ENCODE measurements at places on chromosomes 2 and 18.

DNA sequence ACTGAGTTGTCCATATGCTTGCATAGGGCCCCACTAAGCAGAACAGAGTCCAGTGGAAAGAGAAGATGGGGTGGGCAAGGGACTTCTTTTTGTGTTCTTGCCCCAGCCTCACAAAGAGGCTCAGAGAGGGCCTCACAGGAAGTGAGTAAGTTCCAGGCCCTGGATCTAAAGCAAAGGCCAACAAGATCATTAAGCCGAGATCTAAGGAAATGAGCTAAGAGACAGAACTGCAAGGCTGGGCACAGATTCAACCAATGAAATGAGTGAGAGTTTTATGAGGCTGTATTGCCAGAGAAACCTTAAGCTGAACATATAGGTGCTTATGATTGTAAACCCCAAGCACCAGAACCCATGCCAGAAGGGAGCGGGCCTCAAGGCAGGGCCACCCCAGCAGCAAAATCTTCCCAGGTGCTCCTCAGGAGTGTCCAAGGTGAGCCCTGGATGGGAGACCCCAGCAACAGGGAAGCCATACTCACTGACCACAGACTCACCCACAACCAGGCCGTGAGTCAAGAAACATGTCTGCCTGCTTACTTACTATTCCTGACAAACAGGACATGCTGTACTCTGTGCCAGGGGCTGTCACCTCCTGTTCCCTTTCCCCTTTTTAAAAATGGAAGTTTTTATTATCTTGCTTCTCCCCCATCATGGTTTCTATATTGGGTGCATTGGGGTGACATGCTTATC, 40.2 kb downstream of the SLC14A1 start:
- no peak for DNase-seq

DNA sequence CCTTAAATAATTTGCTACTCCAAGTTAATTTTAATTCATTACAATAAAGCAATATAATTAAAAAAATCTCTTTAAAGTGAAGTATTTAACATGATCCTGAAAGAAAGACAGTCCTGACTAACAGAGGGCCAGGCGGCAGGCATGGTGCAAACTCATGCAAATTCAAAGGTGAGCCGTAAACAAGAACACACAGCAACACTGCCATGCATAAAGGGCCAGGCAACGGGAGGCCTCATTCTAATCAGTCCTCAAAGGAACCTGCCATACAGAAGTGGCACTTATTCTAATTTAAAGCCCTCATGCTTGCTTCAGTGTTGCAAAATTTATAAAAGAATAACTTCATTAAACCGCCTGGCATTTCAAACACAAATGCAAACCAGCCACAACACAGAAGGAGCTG, 277.0 kb downstream of the ZNF521 start:
- DNase-seq, result no peak

GRCh38 chr2:9844036-9844483, 786 bp downstream of the TAF1B start:
- peak; percentile 9 for DNase-seq

DNA sequence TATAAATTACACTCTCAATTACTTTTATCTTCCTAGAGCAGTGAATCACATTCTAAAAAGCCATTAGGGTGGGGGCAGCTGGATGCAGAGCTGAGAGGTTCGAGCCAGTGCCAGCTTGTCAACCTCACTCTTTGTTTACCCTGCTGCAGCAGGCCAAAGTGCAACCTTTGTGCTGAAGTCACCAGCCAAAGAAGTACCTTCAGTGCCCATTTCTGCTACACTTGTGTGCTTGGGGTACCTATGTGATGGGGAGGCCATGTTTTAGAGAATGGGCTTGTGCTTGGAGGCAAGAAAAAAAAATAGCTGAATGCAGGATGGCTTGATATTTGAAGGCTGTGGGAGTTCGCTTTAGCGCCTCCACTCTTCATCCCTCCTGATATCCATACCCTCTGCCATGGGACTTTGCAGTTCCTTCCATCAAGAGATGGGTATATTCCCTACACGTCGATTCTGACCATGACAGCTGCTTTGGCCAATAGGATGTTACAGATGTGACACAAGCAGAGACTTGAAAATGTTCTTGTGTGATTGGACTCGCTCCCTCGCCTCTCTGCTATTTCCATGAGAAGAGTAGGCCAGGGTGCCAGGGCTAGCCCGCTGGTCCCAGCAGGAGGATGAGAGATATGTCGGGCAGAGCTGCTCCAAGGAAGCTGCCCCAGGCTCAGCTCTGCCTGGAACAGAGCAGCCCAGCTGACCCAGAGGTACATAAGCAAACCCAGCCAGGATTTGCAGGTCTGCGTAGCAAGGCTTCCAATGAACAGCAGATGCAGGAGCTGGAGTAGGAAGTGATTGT, 12.7 kb upstream of the FZD5 start:
- no peak for DNase-seq

GRCh38 chr2:175005733-175006264, 618 bp upstream of the CHN1 start:
- DNase-seq, result no peak

- DNase-seq, result no peak
Measured at GRCh38 chr18:48852292-48852691, 98.5 kb downstream of the SMAD7 start.

GRCh38 chr2:96636551-96637171, 1.5 kb downstream of the KANSL3 start:
- no peak for DNase-seq

DNA sequence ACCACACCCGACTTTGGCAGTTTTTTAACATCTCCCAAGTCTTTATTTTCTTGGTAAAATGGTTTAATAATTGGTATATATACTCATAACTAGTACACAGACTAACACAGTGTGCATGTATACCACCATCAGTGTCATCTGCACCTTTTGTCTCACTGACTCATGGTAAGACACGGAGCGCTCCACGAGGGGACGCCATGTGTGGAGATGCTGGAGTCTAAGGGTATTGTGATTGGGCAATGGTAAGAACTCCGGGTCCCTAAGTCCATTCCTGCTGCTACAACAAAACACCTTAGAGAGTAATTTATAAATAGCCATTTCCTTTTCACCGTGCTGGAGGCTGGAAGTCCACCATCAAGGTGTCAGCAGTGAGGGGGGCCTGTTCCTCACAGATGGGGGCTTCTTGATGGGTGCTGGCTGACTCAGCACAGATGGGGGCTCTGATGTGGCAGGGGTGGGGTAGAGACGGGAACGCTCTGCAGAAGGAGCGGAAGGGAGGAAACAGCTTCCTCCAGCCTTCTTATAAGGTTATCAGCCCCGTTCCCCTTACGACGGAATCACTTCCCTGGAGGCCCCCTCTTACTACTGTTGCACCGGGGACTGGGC, 42.0 kb upstream of the EDAR start:
- no peak for DNase-seq

GRCh38 chr18:8957731-8958130, 144.8 kb upstream of the NDUFV2 start:
- no peak for DNase-seq

DNA sequence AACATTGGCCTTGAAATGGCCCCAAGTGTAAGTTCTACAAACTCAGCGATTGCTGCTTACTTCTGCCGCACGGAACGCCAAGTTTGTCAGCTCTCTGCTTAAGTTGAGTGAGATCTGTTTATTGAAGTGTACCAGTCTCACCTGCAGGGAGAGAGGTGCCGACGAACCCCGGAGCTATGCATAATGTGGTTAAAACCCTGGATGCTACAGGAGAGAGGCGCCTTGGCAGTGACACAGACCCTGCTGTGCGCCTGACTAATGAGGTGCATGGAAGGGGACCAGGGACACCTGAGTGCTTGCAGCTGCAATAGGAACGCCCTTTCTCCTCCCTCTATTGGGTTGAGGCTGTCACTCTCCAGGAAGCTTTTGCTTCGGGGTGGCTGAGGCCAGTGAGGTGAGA, 979 bp downstream of the SLC9A2 start:
- DNase-seq, result no peak

- DNase-seq, result no peak
Measured at GRCh38 chr18:35605686-35606417, 24.3 kb downstream of the GALNT1 start.

DNA sequence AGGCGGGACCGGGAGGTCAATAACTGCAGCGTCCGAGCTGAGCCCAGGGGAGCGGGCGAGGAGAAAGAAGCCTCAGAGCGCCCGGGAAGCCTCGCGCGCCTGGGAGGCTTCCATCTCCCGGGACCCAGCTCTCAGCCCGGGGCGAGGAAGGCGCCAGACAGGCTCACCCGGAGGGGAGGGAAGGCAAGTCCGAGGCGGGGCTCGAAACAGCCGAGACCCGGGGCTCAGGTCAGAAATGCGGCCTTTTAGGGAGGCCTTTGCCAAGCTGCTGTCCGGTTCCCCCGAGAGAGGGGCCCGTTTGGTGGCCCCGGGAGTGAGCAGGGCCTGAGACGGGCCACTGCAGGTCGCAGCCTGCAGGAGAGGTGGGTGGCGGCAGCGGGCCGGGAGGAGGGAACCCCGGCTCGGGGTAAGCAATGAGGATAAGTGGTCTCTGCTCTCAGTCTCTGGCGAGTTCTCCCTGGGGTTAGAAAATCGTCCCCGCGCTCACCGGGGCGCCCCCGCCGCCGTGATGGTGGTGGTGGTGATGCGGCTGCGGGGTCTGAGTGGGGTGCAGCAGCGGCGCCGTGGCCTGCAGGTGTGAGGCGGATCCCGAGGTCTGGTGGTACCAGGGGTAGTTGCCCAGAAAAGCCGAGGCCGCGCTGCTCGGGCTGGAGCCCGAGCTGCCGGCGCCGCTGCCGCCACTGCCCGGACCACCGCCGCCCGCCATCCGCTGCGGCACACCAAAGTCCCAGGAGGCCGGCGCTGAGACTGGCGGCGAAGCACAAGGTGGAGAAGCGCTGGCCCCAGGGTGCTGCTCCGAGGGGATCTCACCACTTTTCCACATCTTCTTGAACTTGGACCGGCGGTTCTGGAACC, 2.4 kb downstream of the DLX2 start:
- no peak for DNase-seq

Data from stimulated activated CD4-positive, alpha-beta T cell treated with anti-CD3 and anti-CD28 coated beads, TNF-alpha, amount 100 ng/mL, for 24 hours (primary cell).